ENCODE measurements at places on chromosomes 12 and 14.

- no peak for DNase-seq
Measured at GRCh38 chr14:75885829-75886228, 96.0 kb downstream of the TGFB3 start.

DNA sequence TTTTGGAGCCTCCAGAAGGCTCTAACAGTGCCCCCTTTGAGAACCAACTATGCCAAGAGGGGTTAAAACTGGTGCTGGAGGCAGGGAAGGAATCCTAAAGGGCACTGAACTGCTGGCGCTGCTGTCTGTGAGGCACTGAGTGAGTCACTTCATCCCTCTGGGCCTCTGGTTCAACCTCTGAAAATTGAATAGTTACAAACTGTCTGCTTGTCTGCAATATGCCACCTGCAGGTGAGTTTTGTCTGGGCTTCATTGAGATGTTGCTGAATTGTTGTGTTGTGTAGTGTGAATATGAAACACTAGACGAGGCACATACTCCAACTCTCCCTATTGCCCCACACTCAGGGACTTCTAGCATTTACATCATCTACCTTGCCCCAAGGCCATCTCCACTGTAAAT, 68.0 kb downstream of the GRIN2B start:
- no peak for DNase-seq

DNA sequence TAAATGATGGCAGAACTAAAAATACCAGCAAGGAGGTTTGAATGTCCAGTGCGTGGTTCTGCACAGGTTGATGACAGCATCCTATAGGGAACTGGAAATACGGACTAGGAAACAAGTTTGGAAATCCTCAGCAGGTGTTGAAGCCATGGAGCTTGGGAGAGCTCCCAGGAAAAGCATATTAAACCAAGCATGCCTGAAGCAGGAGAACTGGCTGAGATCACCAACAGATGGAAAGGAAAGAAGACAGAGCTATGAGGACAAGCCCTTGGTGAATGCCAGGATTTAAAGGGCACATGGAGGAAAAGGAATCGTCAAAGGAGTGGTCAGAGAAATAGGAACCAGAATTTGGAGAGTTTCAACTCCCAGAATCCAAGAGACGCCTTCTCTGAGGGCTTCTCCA, 21.2 kb upstream of the ELK3 start:
- no peak for DNase-seq

GRCh38 chr12:117282490-117282889, 78.9 kb downstream of the NOS1 start:
- DNase-seq: no peak

GRCh38 chr12:95204141-95204866, 13.0 kb downstream of the FGD6 start:
- DNase-seq: no peak

DNA sequence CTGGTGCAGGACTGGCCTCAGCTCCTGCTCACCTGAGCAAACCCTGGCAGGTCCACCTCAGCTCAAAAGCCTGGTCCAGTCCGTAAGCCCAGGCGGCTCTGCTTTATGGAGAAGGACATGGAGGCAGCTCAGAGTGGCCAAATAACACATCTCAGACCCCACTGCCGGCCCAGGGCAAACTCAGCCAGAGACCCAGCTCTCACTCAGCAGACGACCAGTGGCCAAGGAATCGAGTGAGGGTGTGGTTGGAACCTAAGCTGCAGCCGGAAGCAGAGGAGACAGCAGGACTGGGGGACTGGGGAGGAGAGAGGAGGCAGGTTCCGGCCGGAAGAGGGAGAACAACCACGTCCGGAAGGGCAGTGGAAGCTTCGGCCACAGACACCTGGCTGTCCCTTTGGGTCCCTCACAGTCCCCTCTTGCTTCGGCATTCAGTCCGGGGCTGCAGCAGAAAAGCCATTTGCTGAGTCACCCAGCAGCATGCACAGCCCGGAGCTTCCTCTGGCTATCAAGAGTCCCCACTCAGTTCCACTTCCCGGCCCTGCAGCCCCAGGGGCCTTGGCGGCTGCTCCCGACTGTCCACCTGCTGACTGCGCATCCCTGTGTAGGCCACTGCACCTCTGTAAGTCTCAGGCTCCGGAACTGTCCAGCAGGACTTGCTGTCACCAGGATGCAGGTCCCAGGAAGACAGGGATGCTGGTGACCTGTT, 104.0 kb downstream of the CALM1 start:
- no peak for DNase-seq

GRCh38 chr12:53004178-53004577, 2.1 kb upstream of the EIF4B start:
- no peak for DNase-seq

DNA sequence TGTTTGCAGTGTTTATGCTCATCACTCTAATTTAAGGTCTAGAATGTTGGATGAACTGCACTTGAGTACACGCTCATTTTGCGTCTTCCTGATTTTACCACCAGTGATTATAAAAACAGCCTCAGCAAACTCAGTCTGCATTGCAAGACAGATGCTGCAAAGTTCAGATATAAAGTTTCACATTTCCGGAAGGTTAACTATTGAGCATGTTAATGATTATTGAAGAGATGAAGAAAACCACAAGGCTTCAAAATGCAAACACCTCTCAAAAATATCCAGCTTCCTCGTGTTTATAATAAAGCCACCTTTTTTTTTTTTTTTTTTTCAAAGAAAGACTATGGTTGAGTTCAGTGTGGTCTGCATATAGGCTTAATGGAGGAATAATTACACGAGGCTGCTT, 92.1 kb upstream of the BMP4 start:
- DNase-seq: no peak

DNA sequence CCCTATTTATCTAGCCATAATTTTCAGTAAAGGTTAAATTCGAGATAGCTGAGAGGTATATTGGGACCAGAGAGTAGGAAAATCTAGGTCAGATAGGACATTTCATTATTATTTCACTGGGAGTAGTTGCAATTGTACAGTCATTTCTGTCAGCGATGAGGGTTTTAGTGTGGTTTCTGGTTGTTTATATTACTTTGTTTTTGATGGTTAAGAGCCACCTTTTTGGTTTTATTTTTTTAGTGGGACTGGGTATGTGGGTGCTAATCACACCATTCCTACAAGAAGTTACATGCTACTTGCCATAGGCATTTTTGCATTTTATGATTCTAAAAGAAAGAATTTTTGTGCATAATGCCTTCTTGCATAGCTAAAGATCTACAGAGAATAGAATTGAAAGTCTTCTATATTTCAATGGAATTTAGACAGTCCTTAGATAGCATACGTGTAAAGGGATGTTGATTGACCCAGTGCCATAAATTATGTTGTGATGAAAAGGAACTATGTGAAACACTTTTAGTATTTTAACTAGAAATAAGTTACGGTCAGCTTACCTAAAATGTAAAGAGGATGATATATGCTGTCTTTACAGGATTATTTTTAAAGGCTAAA, 85.2 kb downstream of the KTN1 start:
- peak; percentile 68 for DNase-seq

DNA sequence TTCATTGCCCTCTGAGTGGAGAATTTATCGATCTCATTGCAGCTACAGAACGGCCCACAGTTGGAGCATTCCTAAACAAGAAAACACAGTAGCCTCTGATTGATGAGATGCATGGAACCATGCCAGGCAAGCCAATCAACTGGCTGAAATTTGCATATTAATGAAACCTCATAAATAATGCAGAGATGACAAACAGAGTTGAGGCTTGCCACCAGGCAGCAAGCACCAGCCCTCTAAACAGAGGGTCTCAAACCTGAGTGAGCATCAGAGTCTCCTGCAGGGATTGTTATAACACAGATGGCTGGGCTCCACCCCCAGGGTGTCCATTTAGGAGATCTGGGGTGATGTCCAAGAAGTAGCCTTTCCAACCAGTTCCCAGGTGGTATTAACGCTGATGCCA, 60.9 kb upstream of the CMKLR1 start:
- DNase-seq: no peak

DNA sequence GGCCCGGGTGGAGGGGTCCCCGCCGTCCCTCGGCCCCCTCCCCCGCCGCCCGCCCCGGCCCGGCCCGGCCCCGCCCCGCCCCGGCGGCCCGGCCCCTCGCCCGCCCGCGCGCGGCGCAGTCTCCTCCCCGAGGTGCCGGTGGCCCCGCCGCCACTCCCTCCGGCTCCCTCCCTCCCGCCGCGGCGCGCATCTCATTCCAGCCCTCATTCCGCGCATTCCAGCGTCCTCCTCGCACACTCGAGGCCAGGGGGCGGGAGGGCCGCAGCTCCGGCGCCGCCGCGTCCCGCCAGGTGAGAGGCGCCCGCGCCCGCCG, at the start of gene TEAD4:
TSS of gene TEAD4 (plus strand) at position 206 of the 313 bp plus-strand sequence.
- DNase-seq: no peak

DNA sequence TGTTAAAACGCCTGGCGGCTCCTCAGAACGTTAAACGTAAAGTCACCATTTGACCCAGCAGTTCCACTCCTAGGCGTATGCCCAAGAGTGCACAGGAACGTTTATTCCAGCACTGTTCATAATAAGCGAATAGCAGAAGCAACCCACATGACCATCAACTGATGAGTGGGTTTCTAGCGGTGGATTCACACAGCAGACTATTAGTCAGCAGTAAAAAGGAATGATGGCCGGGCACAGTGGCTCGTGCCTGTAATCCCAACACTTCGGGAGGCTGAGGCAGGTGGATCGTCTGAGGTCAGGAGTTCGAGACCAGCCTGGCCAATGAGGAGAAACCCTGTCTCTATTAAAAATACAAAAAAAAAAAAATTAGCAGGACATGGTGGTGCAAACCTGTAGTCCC, 22.4 kb upstream of the FBRSL1 start:
- DNase-seq: no peak

- DNase-seq: peak; percentile 80
Measured at GRCh38 chr12:89244536-89244935, 107.8 kb downstream of the DUSP6 start.

- DNase-seq: no peak
Measured at GRCh38 chr12:29673346-29673745, 110.4 kb downstream of the TMTC1 start.

GRCh38 chr12:75877763-75878621, 153.6 kb downstream of the PHLDA1 start:
- no peak for DNase-seq

- no peak for DNase-seq
Measured at GRCh38 chr12:31227401-31227981, 98.5 kb downstream of the SINHCAF start.

DNA sequence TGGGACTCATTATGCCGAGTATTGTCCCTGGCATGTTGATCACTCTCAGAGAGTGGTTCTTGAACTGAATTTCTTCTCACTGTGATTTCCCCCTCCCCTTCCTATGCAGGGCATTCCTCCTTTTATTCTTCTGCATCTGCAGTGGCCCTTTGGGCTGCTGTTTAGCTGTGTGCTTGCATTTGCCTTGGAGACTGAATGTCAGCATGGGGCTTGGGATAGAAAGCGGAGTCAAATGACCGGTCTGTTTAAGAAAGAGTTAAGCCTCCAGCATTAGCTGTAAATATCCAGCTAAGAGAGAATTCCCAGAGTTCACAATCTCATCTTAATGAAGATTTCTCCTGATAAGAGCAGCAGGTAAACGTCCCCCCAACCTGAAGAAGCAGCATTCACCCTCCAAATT, 65.6 kb upstream of the RMST start:
- DNase-seq: no peak
